ENCODE measurements at places on chromosomes 12 and 14.

- DNase-seq, result no peak
Observed at GRCh38 chr14:36866867-36867266, 205.2 kb downstream of the PAX9 start.

DNA sequence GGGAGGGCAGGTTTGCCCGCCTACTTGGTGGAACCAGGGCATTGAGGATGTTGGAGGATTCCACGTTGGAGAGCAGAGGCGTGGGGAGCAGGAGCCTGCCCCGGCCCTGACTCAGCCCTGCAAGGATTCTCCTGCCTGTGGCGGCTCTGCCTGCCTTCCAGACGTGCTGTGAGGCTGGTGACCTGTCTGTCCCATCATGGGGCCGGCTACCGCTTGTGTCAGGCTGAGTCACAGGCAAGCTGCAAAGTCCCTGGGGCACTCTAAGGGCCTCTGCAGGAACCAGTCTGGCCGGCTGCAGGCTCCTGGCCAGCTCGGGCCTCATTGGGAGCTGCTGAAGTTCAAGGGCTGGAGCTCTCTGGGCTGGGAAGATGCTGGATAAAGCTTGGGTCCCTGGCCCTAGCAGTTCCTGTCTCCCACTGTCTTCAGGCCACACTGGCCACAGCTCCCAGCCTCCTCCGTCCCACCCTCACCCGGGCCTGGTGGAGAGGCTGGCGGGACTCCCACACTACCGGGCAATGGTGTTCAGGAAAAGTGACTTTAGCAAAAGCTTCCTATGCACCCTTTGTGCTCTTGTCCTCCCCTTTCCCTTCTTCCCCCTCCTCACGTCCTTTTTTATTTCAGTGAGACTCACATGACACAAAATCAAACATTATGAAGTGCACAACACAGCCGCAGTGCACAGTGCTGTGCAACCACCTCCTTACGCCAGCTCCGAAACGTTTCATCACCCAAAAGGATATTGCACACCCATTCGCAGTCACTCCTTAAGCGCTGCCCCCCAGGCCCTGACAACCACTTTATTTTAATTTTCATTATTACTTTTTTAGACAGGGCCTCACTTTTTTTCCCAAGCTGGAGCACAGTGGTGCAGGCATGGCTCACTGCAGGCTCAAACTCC is 22.0 kb upstream of the ULK1 start:
- DNase-seq, result peak; percentile 17

GRCh38 chr14:93975791-93976476 is 436 bp downstream of the ASB2 start:
- no peak for DNase-seq

- DNase-seq, result no peak
Observed at GRCh38 chr12:47491516-47492305, 214.1 kb downstream of the RPAP3 start.

- no peak for DNase-seq
Observed at GRCh38 chr12:10122689-10123088, 7.3 kb downstream of the CLEC7A start.

- DNase-seq, result no peak
Observed at GRCh38 chr12:45243963-45244362, 28.1 kb downstream of the ANO6 start.

DNA sequence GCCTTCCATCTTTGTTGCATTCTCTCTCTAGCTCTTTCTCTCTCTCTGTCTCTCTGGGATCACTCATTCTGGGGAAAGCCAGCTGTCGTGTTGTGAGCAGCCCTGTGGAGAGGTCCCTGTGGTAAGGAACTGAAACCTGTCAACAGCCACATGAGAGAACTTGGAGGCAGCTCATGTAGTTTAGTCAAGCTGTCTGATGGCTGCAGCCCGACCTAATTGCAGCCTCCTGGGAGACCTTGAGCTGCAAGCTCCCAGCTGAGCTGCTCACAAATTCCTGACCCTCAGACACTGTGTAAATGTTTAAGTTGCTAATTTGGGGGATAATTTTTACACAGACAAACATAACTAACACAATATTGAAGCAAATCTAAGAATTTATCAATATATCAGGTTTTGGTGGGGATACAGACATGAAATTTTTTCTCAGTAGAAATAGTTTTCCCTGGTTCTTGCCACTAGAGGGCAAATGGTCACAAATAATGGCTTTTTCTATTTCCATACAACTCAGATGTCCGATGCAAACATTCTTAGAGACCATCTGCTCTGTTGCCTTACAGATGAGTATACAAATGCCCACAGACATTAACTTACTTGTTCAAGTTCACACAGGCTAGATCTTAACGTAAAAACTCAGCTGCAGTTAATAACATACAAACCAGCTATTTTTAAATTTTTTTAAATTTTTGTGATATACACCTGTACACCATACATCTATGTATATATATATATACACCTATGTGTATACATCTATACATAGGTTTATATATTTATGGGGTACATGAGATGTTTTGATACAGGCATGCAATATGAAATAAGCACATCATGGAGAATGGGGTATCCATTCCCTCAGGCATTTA is 15.5 kb upstream of the KRR1 start:
- peak; percentile 28 for DNase-seq

- DNase-seq, result no peak
Observed at GRCh38 chr12:41419131-41419893, 231.2 kb downstream of the PDZRN4 start.

GRCh38 chr14:63523735-63524426 is 19.3 kb downstream of the PPP2R5E start:
- DNase-seq, result no peak

- no peak for DNase-seq
Observed at GRCh38 chr12:113397497-113398197, 6.0 kb downstream of the SDS start.

DNA sequence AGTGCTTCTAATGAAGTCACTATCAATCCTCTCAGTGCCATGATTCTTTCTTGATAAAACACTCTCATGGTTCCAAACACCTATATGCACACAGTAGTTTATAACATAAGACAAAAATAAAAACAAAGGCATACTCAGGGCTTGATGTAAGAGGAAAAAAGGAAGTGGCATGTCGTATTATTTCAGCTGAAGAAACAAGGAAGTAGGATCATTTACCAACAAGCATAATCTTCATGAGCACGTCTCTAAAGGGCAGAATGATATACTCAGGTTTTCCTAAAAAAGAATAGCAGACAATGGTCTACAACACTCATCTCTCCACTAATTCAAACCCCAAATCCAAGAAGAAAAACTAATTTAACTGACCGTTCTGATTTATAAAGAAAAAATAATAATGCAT is 33.9 kb downstream of the NUMB start:
- no peak for DNase-seq

DNA sequence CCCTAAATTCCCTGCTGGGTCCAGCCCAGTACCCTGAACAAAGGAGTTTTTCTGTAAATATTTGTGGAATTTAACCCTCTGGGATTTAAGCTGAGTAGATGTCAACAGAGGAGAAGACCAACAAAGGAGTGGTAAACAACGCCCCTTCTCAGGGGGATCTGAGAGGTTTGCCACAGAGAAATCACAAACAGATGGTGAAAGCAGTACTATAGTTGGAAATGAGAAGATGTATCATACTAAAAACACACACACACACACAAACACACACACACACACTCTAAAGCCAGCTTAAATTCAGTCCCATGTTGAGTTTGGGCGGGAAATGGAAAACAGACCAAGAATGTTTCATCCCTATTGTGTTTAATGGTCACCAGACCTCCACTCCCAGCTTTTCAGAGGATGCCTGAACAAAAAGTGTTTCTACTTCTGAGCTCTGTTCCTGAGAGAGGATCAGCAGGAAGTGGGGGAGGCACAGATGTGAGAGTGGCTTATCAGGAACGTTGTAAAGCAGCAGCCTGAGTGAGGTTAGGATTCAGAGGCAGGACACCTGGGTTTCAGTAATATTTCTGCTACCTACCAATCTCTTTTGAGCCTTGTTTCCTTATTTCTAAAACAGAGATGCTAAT is 3.2 kb downstream of the BIN2 start:
- DNase-seq, result no peak

DNA sequence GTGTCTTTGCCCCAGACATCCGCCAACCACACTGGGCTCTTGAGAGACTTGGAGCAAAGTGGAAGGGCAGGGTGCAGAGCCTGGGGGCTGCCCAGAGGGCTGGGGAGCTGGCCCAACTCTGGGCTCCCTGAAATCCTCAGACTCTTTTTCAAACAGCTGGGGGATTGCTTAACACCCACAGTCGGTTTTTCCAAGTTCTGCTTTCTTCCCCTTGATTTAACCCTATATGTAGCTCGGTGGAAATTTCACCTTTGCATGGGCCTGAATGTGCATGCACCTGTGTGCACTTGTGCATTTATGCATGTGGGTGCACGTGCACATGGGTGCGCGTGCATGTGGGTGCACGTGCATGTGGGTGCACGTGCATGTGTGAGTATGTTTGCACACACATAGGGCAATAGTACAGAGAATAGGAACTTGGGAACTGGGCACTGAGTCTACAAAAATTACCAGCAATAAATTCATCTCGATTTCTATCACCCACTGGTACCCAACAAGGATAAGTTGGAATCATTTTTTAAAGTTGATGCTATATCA is 52.3 kb upstream of the RFLNA start:
- DNase-seq, result no peak

GRCh38 chr14:67444395-67444794 is 32.4 kb upstream of the PLEK2 start:
- DNase-seq, result no peak

DNA sequence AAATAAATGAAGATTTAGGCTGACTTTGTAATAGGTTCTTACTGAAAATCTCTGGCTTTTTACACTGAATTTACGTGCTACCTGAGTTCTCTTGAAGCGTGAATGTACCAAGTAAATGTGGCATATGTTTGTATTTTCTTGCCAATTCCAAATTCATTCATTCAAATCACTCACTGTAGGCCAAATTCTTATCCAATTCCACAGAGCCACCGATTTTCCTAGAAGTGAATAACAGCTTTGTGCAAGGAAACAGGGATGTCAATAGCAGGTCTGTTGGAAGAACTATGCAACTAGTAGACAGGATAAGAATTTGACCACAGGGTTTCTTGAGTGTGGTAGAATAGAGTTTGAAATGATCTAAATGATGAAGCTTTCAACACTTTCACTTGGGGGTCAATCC is 86.8 kb downstream of the SOX5 start:
- no peak for DNase-seq

- no peak for DNase-seq
Observed at GRCh38 chr12:89932954-89933353, 224.3 kb upstream of the ATP2B1 start.

DNA sequence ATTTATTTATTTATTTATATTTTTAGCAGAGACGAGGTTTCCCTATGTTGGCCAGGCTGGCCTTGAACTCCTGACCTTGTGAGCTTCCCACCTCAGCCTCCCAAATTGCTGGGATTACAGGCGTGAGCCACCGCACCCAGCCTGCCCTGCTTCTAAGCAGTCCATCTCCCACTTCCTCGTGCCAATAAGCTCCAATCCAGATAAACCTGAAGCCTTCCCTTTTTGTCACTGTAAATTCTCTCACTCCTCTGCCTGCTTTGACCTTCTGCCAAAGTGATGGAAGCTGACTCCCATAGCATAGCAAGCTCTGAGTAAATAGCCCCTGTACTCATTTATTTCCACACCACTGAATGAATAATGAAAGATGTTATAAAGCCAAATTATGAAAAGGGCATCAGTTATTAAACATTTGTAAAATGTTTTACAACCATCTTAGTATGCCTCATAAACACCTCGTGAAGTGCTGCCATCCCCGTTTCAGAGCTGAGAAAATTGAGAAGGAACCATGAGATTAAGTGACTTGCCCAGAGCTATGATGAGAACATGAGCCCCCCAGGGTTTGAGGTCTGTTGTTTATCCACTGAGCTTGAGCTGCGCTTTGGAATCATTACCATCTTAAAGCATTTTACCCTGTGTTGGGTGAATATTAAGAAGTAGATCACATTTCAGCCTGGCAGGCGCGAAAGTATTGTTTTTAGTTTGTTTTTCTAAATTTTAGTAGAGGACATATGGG is 30.4 kb downstream of the MANSC1 start:
- no peak for DNase-seq

DNA sequence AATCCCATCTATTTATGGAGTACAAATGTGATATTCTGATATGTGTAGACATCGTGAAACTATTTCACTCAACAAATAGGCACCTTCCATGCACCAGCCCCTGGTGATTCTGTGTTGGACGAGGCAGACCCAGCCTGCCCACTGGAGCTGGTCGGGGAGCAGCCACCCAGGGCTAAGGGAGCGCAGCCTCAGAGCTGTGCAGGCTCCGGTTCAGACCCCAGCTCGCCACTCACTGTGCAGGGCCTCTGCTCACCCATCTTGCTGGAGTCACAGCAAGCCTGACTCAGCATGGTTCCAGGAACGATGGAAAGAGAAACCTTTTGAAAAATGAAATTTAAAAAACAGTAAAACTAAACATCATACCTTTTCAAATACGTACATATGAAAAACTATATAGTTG is 52.3 kb upstream of the BCL11B start:
- DNase-seq, result no peak

DNA sequence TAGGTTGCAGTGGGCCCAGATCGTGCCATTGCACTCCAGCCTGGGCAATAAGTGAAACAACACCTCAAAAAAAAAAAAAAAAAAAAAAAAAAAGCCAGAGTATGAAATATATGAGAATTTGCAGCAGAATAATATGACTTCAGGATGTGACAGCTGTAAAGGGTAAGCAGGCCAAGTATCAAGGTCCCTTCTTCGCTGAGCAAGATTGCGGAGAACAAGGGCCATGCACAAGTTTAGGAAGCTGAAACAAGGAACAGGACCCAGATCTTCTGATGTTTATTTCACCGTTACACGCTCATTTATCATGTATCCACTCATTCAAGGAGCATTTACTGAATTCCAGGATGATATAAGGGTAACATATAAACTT is 659 bp upstream of the FOXJ2 start:
- DNase-seq, result no peak

- peak; percentile 20 for DNase-seq
Observed at GRCh38 chr12:56158926-56159461, 835 bp downstream of the MYL6 start.

DNA sequence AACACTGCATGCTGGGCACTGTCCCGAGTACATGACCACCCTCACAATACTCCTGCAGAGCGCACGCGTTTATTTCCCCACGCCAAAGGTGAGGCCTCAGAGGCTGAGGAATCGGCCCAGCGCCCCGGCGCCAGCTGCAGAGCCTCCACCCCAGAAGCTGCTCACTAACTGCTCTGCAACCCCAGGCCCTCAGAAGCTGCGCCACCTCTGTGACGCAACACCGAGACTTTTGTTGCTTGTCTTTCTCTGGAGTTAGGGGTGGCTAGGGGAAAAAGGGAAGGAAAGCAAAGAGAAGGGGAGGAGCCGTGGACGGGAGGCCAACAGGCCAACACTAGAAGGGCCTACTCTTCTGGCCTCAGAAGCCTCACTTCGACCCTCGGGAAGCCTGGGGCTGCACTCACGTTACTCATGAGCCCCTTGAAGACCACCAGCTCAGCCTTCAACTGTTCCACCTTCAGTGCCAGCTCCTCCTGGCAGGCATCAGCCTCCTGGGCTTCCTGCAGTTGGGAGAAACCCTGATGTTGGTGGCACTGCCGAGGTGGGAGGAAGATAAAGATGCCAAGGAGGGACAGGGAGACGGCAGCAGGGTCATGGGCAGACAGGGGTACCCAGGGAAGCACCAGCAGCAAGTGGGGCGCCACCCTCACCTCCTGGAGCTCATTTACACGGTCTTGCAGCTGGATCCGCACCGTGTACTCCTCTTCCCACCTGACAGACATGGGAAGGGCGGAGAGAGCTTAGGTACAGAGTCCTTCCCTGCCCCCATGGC is 5.4 kb downstream of the IFFO1 start:
- DNase-seq, result no peak

Measured in amniotic stem cell (primary cell).